ENCODE measurements at places on chromosomes 5 and 9. TPM values are rescaled to one million over a fixed set of nuclear protein-coding genes. Genes with fewer than 3 reads are reported as not detected.

Gene PCDHA12
- polyA plus RNA-seq = 0.03 TPM

Gene OBP2B
- polyA plus RNA-seq = not detected

Gene EIF4E1B
- not detected for polyA plus RNA-seq

Gene SLC27A6
- 0.02 TPM for polyA plus RNA-seq

Gene ISL1
- not detected for polyA plus RNA-seq

Gene MZB1
- polyA plus RNA-seq = not detected

Gene ADCY2
- polyA plus RNA-seq = not detected

Gene PCDHB8
- 0.07 TPM for polyA plus RNA-seq

Gene GABBR2
- 14.2 TPM for polyA plus RNA-seq

Gene PITX1
- polyA plus RNA-seq = 41.9 TPM

Gene GGTA1
- polyA plus RNA-seq = not detected

DNA sequence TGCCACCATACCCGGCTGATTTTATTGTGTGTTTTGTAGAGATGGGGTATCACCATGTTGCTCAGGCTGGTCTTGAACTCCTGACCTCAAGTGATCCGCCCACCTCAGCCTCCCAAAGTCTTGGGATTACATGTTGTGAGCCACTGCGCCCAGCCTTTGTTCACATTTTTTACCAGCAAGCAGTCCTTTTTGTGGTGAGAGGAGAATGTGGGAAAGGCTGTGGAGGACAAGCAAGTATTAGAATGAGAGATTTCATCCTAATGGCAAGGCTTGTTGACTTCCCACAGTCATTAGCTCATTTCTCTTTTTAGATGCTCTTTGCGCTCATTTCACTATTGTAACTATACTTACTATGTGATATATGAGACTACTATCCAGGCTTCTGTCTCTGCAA, 6.1 kb downstream of the IL31RA start:
- no peak for DNase-seq

DNA sequence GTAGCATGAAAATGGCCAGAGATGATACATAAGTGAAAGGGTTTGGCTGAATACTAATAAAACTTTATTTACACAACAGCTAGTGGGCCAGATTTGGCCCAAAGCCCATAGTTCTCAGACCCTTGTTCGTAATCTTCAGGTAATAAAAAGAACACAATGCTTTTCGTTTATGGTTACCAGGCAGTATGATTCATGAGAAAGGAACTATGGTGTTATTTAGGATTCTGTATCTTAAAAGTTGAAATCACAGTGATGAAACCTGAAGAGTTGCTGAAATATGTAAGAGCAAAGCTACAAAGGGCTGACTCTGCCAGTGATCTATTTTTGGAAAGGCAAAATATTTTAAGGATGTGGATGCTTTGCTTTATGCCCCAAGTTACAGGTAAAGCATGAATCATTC, 192.7 kb downstream of the SMC2 start:
- no peak for DNase-seq

DNA sequence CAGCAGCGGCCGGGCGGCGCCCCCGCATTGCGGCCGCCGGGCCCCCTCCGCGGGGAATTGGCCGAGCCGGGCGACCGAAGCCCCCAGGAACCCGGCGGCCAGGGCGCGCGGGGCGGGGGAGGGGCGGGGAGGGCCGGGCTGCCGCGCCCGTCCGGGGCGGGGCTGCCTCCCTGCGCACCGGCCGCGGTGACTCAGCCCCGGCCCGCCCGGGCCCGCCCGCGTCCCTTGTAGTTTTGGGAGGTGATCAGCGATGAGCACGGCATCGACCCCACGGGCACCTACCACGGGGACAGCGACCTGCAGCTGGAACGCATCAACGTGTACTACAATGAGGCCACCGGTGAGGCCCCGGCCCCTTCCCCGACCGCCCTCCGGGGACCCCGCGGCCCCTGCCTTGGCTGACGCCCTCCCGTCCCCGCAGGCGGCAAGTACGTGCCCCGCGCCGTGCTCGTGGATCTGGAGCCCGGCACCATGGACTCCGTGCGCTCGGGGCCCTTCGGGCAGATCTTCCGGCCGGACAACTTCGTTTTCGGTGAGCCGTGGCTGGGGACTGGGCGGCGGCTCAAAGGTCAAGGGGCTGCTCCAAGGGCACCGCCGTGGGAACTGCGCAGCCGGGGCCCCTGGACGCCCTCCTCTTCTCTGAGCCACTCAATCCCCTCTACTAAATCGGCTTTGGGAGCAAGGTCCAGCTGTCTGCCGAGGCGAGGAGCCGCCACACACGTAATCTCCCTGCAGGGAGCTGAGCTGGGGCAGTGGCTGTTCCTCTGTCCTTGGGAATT, 592 bp downstream of the TUBB4B start:
- peak; percentile 32 for DNase-seq

GRCh38 chr5:60583616-60584015, 116.3 kb downstream of the DEPDC1B start:
- DNase-seq = no peak

GRCh38 chr5:664994-665360, 28.2 kb downstream of the TPPP start:
- DNase-seq = no peak

DNA sequence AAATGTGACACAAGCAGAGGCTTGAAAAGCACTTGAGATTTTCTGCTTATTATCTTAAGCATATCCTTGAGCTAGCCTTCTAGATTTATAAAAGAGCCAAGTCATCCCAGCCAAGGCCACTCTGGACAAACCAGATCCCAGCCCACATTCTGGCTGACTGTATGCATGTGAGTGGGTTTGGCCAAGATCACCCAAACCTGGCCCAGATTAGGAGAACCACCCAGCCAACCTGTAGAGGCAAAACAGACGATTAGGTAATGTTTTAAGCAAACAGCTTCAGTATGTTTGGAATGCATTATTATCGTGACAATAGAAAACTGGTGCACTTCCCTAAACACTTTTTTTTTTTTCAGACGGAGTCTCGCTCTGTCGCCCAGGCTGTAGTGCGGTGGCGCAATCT, 151.9 kb downstream of the SPATA31D1 start:
- DNase-seq = no peak

DNA sequence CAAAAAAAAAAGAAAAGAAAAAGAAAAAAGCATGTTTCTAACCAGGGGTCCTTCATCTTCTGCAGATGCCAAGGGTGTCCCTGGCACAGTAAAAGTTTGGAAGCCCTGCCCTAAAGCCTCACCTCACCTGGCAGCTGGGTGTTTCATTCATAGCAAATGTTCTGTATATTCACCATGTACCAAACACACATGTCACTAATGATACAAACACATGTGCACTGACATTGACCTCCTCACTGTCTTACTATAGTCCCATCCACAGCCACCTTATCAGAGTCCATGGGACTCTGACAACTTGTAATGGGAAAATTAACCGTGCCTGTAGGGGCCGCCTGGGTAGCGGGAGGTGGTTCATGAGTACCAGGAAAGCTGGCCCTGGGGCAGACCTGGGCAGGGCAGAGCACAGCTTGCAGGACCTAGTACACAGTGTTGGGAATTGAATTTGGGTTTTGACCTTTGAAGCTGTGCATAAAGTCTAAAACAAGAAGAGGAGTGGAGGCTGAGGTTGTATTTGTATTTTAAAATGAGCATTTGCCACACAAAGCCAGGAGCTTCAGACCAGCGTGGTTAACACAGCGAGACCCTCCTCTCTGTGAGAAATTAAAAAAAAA, 6.4 kb upstream of the MGAT4B start:
- DNase-seq = no peak

GRCh38 chr5:176629317-176629852, 949 bp downstream of the SNCB start:
- no peak for DNase-seq

GRCh38 chr9:70421272-70422180, 7.1 kb upstream of the KLF9 start:
- DNase-seq = peak; percentile 54

DNA sequence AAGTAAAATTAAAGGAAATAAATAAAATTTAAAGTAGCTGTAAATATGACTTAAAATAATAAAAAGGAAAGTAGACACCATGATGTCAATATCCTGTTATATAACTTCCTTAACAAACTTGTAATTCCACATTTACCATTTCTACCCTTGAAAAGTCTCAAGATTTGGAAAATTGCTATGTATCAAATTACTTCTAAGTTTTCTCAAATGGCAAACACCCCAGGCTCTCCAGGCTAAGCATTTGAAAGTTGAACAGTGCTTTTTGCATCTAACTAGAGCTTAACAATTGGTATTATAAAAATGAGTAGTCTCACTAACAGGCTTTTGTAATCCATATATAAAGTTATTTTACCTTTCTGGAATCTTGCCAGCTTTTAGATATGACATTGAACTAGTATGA, 41.5 kb upstream of the MACIR start:
- no peak for DNase-seq

- no peak for DNase-seq
These were observed 42.6 kb upstream of the SPATA31D4 start for GRCh38 chr9:81885602-81886001.

- no peak for DNase-seq
These were observed 1991.3 kb upstream of the C9orf72 start for GRCh38 chr9:29564564-29564963.

GRCh38 chr9:104556830-104557634, 11.9 kb upstream of the OR13C8 start:
- DNase-seq = no peak

- no peak for DNase-seq
These were observed 6.1 kb downstream of the FGF1 start for GRCh38 chr5:142679744-142680143.

- DNase-seq = no peak
These were observed 451.9 kb upstream of the C9orf72 start for GRCh38 chr9:28025186-28025585.

DNA sequence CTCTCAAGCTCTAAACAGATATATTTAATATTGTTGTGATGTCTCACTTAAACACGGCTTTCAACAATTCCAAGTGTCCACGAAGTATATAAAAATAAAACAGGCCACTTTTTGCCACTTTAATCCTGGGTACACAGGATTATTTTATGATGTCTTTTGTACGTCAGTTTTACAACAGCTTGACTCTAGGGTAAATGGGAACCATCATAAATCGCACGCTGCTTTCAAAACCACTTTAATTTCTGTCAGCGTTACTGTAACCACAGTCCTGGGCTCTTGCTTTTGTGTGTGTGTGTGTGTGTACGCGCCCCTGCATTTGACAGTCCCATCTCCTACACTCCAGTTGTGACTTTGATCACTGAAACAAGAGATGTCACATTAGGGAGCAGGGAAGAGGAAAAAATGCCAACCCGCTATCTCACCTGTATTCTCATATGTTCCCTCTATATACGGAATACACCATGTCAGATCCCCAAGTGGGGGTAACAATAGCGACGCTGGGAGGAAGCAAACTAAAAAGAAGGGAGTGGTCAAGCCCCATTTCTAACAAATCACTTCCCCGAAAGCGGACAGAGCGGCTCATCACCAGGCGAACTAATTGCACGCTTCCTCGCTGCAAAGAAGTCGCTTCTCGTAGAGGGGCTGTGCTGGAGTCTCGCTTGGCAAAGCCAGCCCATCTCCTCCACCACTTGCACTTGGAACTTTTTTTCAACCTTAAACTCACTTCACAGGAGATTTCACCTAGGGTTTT, 1.2 kb downstream of the BNC2 start:
- DNase-seq = peak; percentile 50

- DNase-seq = no peak
These were observed 113.8 kb upstream of the CPEB4 start for GRCh38 chr5:173774271-173774761.

DNA sequence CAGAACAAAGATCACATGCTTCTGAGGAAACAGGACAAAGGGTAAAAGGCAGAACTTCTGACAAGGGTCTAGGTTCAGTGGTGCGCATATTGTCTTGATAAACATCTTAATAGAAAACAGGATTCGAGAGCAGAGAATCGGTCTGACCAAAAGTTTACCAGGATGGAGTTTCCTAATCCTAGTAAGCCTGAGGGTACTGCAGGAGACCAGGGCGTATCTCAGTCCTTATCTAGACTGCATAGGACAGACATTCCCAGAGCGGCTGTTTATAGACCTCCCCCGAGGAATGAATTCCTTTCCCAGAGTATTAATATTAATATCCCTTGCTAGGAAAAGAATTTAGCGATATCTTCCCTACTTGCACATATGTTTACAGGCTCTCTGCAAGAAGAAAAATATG, 32.4 kb upstream of the TNFSF8 start:
- no peak for DNase-seq

DNA sequence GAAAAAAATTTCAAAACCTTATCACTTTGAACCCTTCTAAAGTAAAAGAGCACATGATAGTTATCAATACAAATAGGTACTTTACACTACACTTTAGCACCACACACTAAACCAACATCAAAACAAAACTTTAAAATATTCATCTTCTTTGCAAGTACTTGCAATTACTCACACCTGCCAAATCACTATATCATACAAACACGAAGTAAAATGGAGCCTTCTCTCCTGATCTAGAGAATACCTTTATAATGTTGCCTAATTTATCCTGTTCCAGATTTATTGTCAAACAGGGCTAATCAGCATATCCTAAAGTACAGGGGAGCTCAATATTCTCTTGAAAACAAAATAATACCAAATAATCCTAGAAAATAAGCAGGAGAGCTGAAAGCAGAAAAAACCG, 3.0 kb downstream of the RNF145 start:
- DNase-seq = peak; percentile 7

DNA sequence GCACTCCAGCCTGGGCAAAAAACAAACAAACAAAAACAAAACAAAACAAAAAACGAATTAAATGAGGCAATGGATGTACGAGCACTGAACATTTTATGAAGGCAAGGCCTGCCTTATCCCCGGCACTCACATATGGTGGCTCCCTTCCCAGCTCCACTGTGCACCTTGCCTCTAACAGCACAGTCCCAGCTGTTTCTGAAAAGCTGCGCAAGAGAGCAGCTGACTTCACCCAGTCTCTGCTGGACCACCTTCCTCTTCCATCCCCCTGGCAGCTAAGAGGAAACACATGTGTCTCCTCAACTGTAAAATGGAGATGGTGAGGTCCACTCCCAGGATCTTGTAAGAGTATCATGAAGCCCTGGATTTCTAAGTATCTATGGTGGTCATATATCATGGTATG, 100.7 kb downstream of the KLF4 start:
- no peak for DNase-seq

GRCh38 chr9:133874060-133874657, 118.0 kb downstream of the VAV2 start:
- peak; percentile 70 for DNase-seq

- DNase-seq = peak; percentile 48
These were observed 43.6 kb upstream of the RAD23B start for GRCh38 chr9:107239474-107239873.

DNA sequence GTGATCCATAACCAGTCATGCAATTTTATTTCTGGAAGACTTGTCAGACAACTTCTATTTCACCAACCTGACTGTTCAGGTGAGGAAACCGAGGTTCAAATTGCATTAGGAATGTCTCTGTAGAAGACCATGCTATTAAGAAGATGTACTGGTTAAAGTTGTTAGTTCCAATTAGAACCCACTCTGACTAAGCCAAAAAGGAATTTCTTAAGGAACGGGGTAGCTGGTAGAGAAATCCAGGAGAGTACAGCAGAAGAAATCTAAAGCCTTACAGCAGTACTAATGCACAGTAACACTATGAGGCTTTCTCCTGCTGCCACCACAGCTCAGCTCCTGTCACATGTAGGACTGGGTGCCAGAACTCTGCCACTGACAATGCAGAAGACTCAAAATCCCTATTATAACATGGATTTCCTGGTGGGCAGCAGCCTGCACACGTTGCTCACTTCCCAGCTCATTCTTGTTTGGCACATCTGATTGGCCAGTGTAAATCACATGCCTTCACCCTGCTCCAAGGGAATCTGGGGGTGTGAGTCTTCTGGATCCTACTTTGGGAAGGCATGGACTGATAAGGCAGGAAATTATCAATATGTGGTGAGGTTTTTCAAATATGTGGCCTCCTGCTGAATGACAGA, 37.1 kb downstream of the CAST start:
- DNase-seq = peak; percentile 49

Data from IMR-90 (cell line).